Neural progenitor cell (in vitro differentiated cells): ENCODE measurements at places on chromosomes 13 and 19. TPM values are rescaled to one million over a fixed set of nuclear protein-coding genes. Genes with fewer than 3 reads are reported as not detected.

Gene PABPC3
- total RNA-seq, result 0.17 TPM in 1 of 2 replicates, not detected in the other

Gene CEACAM4
- not detected in 2 replicates for total RNA-seq

DNA sequence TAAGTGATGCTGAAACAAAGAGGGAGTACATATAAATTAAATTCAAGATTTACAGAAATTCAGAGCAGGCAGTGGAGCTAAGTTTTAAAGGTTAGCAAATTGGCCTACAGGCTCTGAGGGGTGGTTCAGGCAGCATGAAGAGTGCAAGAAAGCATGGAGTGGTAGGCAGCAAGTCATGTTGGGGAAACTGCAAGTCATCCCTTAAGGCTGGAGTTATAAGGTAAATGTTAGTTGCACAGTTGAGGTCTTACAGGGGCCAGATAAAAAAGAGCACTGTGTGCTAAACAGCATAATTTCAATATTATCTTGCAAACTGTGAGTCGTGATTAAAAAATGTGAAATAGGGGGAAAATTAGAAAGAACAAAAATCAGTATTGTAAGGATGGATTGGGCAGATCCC lies 106.2 kb downstream of the VWA8 start:
- no peak overlapping the region for H3K27ac ChIP-seq
- no peaks in the 10 kb centered on the region for H3K27me3 ChIP-seq
- H3K4me1 ChIP-seq, result no peaks in the 10 kb centered on the region
- H3K4me3 ChIP-seq, result no peak overlapping the region
- peaks cover 7% of the 10 kb centered on the region for H3K36me3 ChIP-seq

- no peaks in the 10 kb centered on the region for H3K36me3 ChIP-seq
- no peak overlapping the region for H3K27ac ChIP-seq
- H3K4me1 ChIP-seq, result peaks cover 3% of the 10 kb centered on the region
- no peak overlapping the region for H3K4me3 ChIP-seq
- no peaks in the 10 kb centered on the region for H3K27me3 ChIP-seq
Measured at GRCh38 chr13:75217949-75218348, 264.0 kb downstream of the TBC1D4 start.

Gene LGALS7
- total RNA-seq, result not detected in 2 replicates

DNA sequence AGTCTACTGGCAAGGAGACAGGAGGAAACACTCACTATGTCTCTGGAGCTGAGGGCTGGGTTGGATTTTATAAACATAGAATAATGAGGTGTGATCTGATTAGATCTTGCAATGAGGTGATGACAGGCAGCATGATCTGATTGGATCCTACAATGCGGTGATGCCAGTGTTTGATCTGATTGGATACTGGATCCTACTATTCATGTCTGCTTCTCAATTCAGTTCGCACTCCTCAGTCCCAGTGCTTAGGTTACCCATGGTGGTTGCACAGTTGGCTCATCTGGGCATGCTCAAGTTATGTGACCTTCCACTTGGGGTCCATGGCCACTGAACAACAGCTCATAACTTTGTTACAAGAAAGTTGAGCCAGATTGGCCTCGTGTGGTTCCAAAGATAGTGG lies 469.5 kb downstream of the TSHZ3 start:
- no peak for DNase-seq
- no peak overlapping the region for H3K27ac ChIP-seq
- peaks cover 9% of the 10 kb centered on the region for H3K4me1 ChIP-seq
- no peaks in the 10 kb centered on the region for H3K36me3 ChIP-seq

DNA sequence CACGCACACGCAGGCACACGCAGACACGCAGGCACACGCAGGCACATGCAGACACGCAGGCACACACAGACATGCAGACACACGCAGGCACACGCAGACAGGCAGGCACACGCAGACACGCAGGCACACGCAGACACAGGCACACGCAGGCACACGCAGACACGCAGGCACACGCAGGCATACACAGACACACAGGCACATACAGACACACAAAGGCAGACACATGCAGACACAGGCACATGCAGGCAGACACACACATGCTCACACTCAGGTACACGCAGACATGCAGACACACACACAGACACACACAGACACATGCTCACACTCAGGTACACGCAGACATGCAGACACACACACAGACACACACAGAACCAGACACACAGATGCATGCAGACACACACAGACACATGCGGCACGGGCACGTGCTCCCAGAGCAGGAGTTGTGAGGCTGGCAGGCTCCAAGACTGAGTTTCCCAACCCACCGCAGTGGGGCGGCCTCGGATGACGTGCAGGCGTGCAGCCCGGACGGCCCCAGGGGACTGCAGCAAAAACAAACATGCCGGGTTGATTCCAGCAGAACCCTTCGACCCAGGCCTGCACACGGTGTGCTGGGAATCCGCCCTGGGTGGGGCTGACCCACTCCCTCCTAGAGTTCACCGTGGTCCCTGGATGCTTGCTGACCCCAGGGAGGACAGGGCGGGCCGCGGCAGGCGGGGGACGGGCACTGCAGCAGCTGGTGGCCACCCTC lies 100.0 kb downstream of the GADD45B start:
- H3K36me3 ChIP-seq, result no peaks in the 10 kb centered on the region
- peaks cover 6% of the 10 kb centered on the region for H3K4me1 ChIP-seq
- H3K27me3 ChIP-seq, result peaks cover 11% of the 10 kb centered on the region
- H3K27ac ChIP-seq, result no peak overlapping the region
- no peak overlapping the region for H3K4me3 ChIP-seq

Gene PLK5
- total RNA-seq, result 0.81 TPM in 1 of 2 replicates, not detected in the other

- no peaks in the 10 kb centered on the region for H3K27me3 ChIP-seq
- no peaks in the 10 kb centered on the region for H3K4me1 ChIP-seq
- peak; percentile 84 for DNase-seq
- H3K36me3 ChIP-seq, result no peaks in the 10 kb centered on the region
- peak within 1 kb of the TSS; percentile 53 for H3K4me3 ChIP-seq
Measured at GRCh38 chr19:41376241-41376997, at the start of gene TMEM91. Gene TMEM91 (plus strand): TSS chr19:41376533. CDS start chr19:41378310, 1,777 bp downstream.

- peak overlapping the region; percentile 83 for H3K4me3 ChIP-seq
- no peak overlapping the region for H3K27ac ChIP-seq
- DNase-seq, result no peak
- peaks cover 36% of the 10 kb centered on the region for H3K27me3 ChIP-seq
- no peaks in the 10 kb centered on the region for H3K36me3 ChIP-seq
Measured at GRCh38 chr19:58450856-58451357, 515 bp upstream of the ZNF324B start.

- no peak for DNase-seq
- H3K27ac ChIP-seq, result no peak overlapping the region
- H3K27me3 ChIP-seq, result no peaks in the 10 kb centered on the region
- H3K4me1 ChIP-seq, result no peaks in the 10 kb centered on the region
Measured at GRCh38 chr13:23007426-23007825, 173.4 kb upstream of the SGCG start.

DNA sequence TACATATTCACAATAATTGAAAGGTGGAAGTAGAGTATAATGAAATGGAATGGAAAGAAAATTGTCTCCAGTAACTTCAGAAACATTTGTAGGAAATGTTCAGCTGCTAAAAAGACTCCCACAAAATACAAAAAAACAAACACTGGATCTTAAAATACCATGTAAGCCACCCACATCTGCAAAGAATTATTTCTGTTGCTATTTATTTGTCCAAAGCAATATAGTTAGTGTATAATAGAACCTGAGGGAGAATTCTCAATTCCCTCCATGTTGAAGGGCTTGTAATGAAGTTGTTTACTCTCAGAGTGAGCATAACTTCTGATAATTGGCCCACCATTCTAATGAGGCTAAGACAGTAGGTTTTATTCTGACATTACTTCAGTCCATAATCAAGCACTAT lies 37.4 kb upstream of the KLF12 start:
- DNase-seq, result no peak
- no peaks in the 10 kb centered on the region for H3K36me3 ChIP-seq
- no peak overlapping the region for H3K27ac ChIP-seq
- no peak overlapping the region for H3K4me3 ChIP-seq

DNA sequence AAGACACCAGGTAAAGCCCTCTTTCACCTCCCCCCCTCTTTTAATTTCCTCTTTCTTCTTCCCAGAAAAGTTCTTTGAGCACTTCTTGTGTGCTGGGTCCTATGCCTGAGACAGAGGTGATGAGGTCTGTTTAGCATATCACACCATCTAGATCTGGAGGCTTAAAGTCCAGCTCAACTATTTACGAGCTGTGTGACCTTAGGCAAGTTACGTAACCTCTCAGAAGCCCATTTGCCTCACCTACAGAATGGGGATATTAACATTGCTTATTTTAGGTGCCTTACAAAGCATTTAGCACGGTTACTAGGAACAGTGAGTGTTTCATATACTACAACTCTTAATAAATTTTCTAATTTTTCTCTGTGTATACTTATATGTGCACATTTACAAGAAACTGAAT lies 47.7 kb downstream of the ADGRE1 start:
- H3K27me3 ChIP-seq, result no peaks in the 10 kb centered on the region
- no peak for DNase-seq
- no peak overlapping the region for H3K4me3 ChIP-seq
- H3K36me3 ChIP-seq, result no peaks in the 10 kb centered on the region
- H3K4me1 ChIP-seq, result no peaks in the 10 kb centered on the region
- no peak overlapping the region for H3K27ac ChIP-seq

DNA sequence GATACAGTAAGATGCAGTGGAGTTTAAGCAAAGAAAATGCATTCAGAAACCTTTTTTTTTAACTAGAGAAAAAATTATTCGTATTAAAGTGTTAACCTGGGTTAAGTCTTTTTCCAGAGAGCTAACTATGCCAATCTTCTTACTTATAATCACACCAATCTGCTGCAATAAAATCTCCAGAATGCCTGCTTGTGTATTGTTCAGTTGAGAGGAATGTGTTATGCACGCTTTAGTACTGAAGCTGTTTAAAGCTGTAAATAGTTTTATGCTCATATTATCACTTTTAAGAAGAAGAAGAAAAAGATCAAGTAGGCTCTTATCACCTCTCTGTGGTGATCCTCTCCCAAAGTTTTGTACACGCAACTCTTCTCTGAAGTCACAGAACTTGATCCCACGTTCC lies 528.7 kb downstream of the RFC3 start:
- no peak overlapping the region for H3K4me3 ChIP-seq
- H3K36me3 ChIP-seq, result no peaks in the 10 kb centered on the region
- H3K27me3 ChIP-seq, result no peaks in the 10 kb centered on the region
- no peak for DNase-seq
- H3K27ac ChIP-seq, result no peak overlapping the region

DNA sequence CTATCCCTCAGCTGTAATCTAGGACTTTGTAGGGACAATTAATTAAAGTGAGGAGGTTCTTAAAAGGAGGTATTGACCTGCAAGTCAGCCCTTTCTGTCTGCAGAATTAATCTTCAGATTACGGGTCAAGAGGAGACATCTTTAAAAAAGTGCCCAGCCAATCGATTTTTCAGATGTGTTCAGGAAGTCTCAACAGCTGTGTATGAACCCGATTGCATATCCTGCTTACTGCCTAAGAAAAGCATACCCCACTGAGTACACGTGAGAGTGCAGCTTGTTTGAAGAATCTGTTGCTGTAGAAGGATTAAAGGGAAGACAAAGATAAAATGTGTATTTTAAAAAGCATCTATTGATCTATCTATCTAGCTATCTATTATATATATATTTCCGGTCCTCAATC lies 1194.5 kb downstream of the UQCRFS1 start:
- H3K27me3 ChIP-seq, result no peaks in the 10 kb centered on the region
- H3K36me3 ChIP-seq, result no peaks in the 10 kb centered on the region
- DNase-seq, result no peak
- H3K4me1 ChIP-seq, result peaks cover 10% of the 10 kb centered on the region
- no peak overlapping the region for H3K4me3 ChIP-seq

GRCh38 chr19:50053119-50053518 lies 27.3 kb downstream of the ZNF473 start:
- H3K4me1 ChIP-seq, result no peaks in the 10 kb centered on the region
- no peaks in the 10 kb centered on the region for H3K27me3 ChIP-seq
- no peaks in the 10 kb centered on the region for H3K36me3 ChIP-seq
- no peak overlapping the region for H3K4me3 ChIP-seq
- no peak overlapping the region for H3K27ac ChIP-seq

- H3K27me3 ChIP-seq, result peaks cover 31% of the 10 kb centered on the region
- peak overlapping the region; percentile 34 for H3K4me3 ChIP-seq
- H3K36me3 ChIP-seq, result no peaks in the 10 kb centered on the region
- peak; percentile 88 for DNase-seq
- H3K4me1 ChIP-seq, result peaks cover 14% of the 10 kb centered on the region
- H3K27ac ChIP-seq, result no peak overlapping the region
Measured at GRCh38 chr19:48490981-48491792, 20.4 kb downstream of the LMTK3 start.

Gene ZNF544
- 86.0 and 104 TPM in 2 replicates for total RNA-seq

Gene ZNF793
- total RNA-seq, result 13.5 and 17.3 TPM in 2 replicates

DNA sequence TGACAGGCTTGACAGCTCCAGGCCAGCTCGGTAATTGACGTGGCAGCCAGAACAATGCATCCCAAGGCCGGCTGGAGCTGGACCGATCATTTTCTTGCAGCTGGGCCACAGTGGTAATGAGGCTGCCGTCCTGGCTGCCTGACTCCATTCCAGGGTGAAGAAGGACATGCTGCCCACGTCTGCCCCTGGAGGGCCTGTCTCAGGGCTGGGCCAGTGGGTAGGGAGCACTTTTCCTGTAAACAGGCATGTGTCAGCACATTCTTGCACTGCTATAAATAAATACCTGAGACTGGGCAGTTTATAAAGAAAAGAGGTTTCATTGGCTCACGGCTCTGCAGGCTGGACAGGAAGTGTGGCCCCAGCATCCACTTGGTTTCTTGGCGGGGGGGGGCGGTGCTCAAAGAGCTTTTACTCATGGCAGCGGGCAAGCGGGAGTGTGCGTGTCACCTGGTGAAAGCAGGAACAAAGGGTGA lies 38.1 kb upstream of the KCTD15 start:
- no peak for DNase-seq
- no peaks in the 10 kb centered on the region for H3K4me1 ChIP-seq
- H3K4me3 ChIP-seq, result no peak overlapping the region
- H3K36me3 ChIP-seq, result no peaks in the 10 kb centered on the region
- no peaks in the 10 kb centered on the region for H3K27me3 ChIP-seq

Gene ZNF730
- 59.2 and 76.3 TPM in 2 replicates for total RNA-seq

Gene SLC7A10
- total RNA-seq, result 0.79 and 0.81 TPM in 2 replicates

- H3K4me3 ChIP-seq, result no peak overlapping the region
- no peak for DNase-seq
- peaks cover 39% of the 10 kb centered on the region for H3K4me1 ChIP-seq
- H3K27ac ChIP-seq, result peak overlapping the region; percentile 68
Measured at GRCh38 chr19:801861-802497, 4.7 kb downstream of the PTBP1 start.

DNA sequence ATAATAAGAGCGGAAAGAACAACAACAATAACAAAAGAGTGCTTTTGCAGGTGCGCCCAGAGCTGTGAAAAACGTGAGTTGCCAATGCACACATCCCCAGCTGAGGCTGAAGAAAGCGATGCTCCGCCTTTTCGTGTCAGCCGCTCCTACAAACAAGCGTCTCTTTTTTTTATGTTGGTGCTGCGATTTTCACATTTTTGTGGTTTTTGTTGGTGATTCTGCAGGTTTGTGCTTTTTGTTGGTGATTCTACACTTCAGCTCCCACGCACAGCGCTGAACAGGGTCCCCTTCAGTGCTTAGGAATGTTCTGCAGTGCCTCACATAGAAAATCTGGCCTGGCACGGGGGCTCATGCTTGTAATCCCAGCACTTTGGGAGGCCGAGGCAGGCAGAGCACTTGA lies 7.3 kb upstream of the SBK3 start:
- peaks cover 54% of the 10 kb centered on the region for H3K4me1 ChIP-seq
- no peaks in the 10 kb centered on the region for H3K36me3 ChIP-seq
- no peak overlapping the region for H3K4me3 ChIP-seq
- no peaks in the 10 kb centered on the region for H3K27me3 ChIP-seq
- DNase-seq, result no peak

- no peak for DNase-seq
- no peak overlapping the region for H3K4me3 ChIP-seq
- H3K27ac ChIP-seq, result no peak overlapping the region
- no peaks in the 10 kb centered on the region for H3K4me1 ChIP-seq
Measured at GRCh38 chr19:29450306-29450705, 75.5 kb upstream of the VSTM2B start.
